ENCODE measurements at places on chromosomes 16 and 17.

DNA sequence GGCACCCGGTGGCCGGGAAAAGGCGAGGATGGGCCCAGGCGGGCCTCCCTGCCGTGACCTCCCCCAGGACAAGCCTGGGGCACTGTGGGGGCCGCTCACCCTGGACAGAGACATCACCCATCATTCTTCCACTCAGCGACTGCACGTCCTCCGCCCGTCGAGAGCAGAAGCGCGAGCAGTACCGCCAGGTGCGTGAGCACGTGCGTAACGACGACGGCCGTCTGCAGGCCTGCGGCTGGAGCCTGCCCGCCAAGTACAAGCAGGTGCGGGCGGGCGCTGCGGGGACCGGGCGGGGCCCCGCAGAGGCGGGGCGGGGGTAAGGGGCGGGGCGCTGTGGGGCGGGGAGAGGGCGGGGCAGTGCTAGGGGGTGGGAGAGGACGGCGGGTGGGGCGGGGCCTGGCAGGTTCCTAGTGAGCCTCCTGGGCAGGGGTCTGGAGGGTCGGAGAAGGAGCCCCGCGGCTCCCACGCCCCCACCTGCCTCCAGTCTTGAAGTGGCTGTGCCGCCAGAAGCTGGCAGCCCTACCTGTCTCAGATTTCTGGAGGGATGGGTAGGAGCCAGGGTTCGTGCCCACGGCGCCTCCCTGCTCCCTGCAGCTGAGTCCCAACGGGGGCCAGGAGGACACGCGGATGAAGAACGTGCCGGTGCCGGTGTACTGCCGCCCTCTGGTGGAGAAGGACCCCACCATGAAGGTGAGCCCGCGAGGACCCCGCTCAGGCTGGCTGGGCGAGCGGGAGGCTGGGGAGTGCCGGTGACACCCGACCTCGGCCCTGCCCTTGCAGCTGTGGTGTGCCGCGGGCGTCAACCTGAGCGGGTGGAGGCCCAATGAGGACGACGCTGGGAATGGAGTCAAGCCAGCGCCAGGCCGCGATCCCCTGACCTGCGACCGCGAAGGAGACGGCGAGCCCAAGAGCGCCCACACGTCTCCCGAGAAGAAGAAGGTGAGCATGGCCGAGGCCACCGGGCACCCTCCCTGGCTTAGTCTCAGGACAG is 7.5 kb downstream of the NME3 start:
- DNase-seq = no peak

DNA sequence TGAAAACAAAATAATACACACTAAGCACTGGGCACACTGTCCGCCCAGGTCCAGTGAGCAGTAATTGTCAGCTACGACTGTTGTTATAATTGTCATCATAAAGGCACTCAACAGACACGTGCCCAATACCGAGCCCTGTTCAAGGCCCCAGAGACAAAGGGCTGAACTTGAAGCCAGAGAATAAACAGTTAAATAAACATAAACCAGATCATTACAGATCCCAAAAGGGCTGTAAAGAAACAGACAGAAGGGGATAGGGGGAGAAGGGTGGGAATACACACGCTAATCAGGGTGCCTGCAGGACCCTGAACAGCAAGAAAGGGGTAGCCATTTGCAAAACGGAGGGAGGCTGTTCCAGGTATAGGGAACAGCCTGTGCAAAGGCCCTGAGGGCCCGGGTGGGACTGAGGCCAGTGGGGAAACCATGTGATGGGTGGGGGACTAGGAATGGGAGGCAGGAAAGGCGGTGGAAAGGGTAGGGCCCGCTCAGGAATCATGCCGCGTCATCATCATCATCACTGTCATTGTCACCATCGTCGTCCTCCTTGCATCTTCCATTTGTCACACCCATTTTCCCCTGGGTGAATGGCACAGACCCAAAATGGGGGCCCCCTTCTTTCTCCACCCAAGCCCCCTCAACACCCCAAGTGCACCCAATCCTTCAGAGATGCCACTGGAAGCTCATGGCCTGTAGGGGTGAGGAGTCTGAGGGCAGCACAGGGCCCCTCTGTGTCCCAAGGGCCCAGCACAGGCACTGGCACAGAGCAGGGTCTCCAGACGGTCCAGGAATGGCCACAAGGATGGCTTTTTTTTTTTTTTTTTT is 6.3 kb downstream of the CARHSP1 start:
- no peak for DNase-seq

DNA sequence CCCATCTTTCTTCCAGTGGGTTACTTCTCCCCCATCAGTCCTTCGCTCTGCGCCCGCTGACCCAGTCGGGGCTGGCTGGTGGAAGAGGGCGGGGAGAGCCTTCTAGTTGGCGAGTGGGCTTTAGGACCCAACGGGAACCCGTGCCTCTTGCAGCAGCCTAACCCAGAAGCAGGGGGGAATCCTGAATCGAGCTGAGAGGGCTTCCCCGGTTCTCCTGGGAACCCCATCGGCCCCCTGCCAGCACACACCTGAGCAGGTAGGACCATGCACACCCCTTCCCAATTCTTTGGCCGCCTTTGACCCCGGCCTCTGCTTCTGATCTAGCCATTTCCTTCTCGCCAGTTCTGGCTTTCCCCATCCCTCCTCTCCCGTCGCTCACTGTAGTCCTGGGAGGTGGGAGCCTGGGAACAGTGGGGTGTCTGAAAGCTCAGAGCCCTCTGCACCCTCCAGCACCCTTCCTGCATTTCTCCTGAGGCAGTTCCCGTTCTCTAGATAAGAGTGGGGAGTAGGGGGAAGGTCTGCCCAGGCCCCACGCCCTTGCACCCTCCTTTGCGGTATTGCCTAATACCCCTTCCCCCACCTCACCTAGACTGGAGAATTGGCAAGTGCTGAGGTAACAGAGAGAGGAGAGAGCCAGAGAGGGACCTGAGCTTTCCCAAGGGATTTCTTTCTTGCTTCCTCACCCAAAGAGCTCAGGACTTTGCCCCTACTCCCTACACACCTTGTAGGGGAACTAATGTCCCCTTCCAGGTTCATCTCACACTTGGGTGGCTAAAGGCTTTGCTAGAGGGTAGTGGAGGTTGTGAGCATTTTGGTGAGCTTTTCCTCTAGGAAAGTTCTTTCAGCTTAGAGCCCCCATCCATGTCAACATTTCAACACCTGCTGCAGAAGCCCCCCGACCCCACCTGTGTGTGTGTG is at the start of gene RARA:
TSS of gene RARA (plus strand) at position 150 of the 918 bp plus-strand sequence. CDS start 22,039 bp downstream, outside the sequence.
- DNase-seq = no peak

GRCh38 chr16:12682432-12683165 is 121.1 kb downstream of the CPPED1 start:
- DNase-seq = no peak

GRCh38 chr17:46136820-46137219 is 56.4 kb downstream of the KANSL1 start:
- DNase-seq = no peak

GRCh38 chr16:65285128-65286048 is 163.5 kb upstream of the CDH11 start:
- DNase-seq = no peak

- no peak for DNase-seq
Measured at GRCh38 chr16:57661936-57662906, 5.9 kb upstream of the ADGRG3 start.

GRCh38 chr16:68529608-68529930 is 9.5 kb upstream of the ZFP90 start:
- no peak for DNase-seq

GRCh38 chr17:40430272-40431230 is 12.7 kb upstream of the IGFBP4 start:
- DNase-seq = no peak

- no peak for DNase-seq
Measured at GRCh38 chr17:35213412-35213940, 19.3 kb upstream of the SLC35G3 start.

DNA sequence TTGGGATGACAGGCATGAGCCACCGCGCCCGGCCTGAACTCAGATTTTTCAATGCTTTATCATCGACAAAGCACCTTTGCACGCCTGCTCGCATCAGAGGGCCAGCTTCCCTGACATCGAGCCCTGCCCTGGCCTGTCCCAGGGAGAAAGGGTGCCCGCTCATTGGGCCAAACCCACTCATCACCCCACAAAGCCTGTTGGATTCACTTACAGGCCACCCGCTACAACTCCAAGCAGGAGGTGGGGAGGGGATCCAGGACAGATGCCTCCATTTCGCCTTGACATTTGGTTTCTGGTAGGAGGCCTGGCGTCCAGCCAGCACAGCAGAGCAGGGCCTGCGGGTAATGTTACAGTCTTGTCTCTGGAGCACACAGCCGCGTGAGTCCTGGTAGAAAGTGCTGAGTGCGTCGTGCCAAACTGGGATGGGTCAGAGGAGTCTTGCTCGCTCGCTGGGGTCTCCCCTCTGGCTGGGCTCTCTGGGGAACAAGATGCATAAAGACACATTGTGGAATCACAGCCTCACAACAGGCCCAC is 19.8 kb downstream of the SMTNL2 start:
- DNase-seq = no peak

GRCh38 chr16:63856537-63856936 is 1265.3 kb downstream of the CDH11 start:
- no peak for DNase-seq

DNA sequence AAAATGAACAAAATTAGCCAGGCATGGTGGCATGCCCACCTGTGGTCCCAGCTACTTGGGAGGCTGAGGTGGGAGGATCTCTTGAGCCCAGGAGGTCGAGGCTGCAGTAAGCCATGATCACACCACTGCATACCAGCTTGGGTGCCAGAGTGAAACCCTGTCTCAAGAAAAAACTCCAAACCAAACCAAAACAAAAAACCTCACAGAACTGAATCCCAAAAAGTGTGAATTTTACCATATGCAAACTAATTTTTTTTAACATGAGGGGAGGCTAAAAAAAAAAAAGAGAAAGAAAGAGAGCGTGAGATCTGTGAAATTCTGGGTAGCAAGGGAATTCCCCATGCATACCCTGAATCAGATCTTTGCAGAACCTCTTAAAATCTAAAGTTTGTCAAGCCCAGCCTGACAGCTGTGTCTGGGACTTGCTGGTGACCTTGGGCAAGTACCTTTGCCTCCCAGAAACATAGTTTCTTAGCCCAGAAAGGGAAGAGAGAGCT is 17.1 kb upstream of the CDH1 start:
- no peak for DNase-seq

- DNase-seq = no peak
Measured at GRCh38 chr17:40113907-40114245, 7.9 kb upstream of the MSL1 start.

DNA sequence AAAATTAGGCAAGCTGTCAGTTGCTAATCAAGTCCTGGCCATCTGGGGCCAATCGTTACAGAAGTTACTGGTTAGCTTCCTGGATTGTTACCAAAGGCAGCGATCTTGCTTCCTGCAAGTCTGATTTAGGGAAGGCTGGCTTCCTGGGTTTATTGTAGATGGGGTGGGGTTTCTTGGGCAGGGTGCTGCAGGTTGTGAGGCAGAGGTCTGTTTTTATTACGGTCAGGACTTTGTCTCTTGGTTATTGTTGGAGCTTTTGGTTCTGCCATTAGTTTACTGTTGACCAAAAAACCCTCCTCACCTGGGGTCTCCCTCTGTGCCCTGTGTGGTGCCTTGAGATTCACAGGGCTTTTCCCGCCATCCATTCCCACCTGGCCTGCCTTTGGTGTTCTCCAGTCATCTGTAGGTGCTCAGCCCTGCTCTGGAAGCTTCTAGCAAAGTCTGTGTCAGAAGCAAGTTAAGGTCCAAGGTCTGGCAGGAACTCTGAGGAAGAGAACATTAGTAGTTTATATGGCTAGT is 36.9 kb downstream of the SLC47A1 start:
- DNase-seq = no peak

GRCh38 chr16:57318240-57318970 is 33.9 kb upstream of the PLLP start:
- DNase-seq = no peak
